ENCODE measurements at places on chromosomes 12 and 14.
A peak's percentile ranks its signal among the peaks of the same experiment; 100 is the strongest.

- no peak for DNase-seq
These were observed 24.9 kb downstream of the RIN3 start for GRCh38 chr14:92538412-92538985.

DNA sequence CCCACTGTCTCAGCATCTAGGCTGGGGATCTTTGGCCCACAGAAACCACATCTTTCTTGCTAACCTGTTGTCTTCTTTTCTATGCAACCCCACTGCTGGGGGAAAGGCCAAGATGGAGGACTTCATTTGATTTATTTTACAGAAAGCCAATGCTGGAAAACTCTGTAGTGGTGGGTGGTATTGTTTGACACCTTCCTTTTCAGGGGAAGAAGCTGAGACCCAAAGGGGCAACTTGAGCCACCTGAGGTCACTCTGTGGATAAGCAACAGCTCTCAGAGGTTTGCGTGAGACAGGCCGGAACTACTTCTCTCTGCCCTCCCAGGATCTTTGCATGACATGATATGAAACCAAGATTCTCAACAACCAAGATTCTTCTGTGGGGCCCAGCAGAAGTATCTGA lies 645.2 kb downstream of the VRK1 start:
- DNase-seq, result no peak

DNA sequence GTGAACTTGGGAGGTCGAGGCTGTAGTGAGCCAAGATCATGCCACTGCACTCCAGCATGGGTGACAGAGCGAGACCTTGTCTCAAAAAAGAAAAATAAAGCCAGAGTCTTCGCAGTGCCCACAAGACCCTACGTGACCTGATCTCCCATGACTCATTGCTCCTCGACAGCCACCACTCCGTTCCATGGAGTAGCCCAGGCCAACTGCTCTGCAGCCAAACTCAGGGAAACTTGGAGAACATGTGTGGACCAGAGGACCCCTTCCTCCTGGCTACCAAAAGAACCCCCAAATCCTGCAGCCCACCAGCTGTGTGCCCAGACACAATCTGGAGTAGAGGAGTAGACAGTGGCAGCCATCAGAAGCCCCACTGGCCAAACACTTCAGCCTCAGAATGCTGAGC lies 32.1 kb upstream of the PPP2R5C start:
- DNase-seq, result no peak

- DNase-seq, result no peak
These were observed 33.0 kb downstream of the RNF34 start for GRCh38 chr12:121432740-121433480.

GRCh38 chr12:12890543-12891079 lies 751 bp upstream of the GPRC5A start:
- no peak for DNase-seq

- no peak for DNase-seq
These were observed 308.8 kb downstream of the SNAPC1 start for GRCh38 chr14:62071039-62071438.

- no peak for DNase-seq
These were observed 5.9 kb downstream of the C12orf75 start for GRCh38 chr12:105336411-105336810.

- DNase-seq, result no peak
These were observed 3.0 kb downstream of the BMAL2 start for GRCh38 chr12:27335364-27336281.

DNA sequence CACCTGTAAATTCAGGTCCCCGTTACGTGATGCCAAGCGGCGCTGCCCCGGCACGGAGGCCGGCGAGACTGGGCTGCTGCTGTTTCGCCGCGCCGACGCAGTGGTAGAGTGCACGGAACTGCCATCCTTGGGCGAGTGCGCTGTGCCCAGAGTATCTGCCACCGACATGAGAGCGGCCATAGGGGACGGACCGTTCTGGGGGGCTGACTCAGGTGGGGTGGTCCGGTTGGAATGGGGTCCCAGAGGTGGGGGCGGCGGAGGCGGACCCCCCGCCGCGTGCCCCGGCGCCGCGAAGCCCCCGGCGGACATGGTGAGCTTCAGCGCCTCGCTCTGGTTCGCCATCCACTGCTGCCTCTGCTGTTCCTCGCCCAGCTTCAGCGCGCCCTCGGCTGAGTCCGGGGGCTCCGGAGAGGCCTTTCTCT lies 2.8 kb downstream of the IRF2BPL start:
- no peak for DNase-seq

DNA sequence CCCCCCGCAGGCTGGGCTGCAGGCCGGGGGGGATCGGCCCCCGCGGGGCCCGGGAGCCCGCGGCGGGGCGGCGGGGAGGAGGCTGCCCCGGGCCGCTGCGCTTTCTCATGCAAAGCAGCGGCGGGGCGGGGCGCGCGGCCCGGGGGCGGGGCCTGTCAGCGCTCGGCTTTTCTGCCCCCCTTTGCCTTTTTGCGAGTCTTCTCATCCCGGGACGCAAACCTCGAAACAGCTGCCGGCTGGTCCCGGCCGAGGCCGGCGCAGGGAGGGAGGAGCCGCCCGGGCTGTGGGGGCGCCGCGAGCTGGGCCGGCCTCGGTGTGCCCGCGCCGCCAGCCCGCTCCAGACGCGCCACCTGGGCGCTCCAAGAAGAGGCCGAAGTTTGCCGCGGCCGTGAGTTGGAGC lies at the start of gene FZD10:
TSS of gene FZD10 (plus strand) at position 198 of the 400 bp plus-strand sequence. CDS start 479 bp downstream, outside the sequence.
- no peak for DNase-seq

DNA sequence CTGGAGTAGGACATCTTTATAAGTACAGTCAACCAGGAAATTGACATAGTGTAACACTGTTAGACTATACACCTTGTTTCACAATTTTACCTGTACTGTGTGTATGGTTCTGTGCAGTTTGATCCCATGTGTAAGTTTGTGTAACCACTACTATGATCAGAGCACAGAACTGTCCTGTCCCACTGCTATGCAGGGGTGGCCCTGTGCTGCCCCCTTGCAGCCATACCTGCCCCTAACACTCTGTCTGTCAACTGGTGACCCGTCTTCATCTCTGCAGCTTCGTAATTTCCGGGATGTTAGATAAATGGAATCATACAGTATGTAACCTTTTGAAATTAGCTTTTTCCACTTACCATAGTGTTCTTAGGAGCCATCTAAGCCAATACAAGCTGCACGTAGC lies 58.7 kb upstream of the RD3L start:
- no peak for DNase-seq

DNA sequence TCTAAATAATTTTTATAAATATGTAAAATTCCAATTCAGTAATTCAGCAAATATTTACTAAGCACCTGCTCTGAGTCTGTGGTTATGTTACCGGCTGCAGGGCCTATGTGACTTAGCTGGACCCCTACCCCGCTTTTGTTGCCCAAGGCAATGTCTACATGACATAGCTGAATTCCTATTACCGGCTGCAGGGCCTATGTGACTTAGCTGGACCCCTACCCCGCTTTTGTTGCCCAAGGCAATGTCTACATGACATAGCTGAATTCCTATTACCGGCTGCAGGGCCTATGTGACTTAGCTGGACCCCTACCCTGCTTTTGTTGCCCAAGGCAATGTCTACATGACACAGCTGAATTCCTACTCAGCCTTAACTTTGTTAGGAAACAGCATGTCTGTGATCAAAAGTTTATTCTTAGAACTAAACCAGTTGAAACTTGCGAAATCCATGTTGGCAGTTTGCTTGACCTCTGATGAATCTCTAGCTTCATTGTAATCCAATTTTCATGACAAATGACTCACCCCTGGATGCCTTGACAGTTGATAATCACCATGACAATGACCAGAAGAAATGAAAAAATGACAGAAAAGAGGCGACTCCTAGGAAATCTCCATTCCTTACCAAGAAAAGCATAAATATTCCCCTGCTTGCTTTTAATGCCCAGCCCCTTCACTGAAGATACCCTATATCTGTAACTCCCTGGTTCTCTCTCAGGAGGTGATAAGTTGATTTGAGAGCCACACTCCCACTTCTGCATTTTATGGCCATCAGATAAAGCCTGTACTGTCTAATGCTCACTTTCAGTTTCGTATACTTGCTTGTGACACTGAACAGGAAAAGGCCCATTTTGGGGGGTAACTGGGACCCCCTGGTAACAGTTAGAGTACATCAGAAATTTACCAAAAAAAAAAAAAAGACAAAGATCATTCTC lies 148.4 kb upstream of the SYT10 start:
- peak; percentile 76 for DNase-seq

DNA sequence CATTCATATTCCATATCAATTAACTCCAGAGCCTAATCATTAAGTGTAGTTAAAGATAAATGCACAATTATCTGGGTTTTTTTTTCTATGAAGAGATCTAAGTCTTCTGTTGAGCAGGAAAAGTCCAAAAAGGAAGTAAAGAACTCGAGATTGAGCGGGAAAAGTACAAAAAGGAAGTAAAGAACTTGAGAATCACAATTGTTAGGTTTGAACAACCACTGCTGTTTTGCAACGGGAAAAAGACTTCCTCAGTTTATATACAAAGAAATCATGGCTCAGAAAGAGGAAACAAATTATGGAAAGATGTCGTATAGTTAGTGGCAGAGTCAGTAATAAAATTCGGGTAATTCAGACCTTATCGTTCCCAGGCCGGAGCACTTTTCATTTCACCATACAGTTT lies 63.3 kb downstream of the PPP1R12A start:
- no peak for DNase-seq

DNA sequence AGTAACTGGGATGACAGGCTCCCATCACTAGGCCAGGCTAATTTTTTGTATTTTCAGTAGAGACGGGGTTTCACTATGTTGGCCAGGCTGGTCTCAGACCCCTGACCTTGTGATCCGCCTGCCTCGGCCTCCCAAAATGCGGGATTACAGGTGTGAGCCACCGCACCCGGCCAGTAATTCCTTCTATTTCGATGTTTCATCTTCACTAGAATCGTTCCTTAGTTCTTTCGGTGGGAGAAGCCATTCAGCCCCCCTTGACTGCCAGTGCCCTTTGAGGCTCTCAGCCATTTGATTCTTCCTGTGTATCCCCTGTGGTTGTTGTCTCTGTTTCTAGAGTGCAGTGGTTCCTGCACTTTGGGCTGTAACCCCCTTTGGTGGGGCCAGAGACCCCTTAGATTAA lies 174.1 kb downstream of the ETV6 start:
- DNase-seq, result no peak

GRCh38 chr14:35879151-35879648 lies 53.1 kb downstream of the BRMS1L start:
- DNase-seq, result no peak

- DNase-seq, result no peak
These were observed 26.9 kb downstream of the GLIPR1L1 start for GRCh38 chr12:75361408-75361807.

- no peak for DNase-seq
These were observed 794.5 kb downstream of the MED13L start for GRCh38 chr12:115482943-115483342.

GRCh38 chr12:6123258-6123657 lies 1.2 kb downstream of the VWF start:
- DNase-seq, result no peak

DNA sequence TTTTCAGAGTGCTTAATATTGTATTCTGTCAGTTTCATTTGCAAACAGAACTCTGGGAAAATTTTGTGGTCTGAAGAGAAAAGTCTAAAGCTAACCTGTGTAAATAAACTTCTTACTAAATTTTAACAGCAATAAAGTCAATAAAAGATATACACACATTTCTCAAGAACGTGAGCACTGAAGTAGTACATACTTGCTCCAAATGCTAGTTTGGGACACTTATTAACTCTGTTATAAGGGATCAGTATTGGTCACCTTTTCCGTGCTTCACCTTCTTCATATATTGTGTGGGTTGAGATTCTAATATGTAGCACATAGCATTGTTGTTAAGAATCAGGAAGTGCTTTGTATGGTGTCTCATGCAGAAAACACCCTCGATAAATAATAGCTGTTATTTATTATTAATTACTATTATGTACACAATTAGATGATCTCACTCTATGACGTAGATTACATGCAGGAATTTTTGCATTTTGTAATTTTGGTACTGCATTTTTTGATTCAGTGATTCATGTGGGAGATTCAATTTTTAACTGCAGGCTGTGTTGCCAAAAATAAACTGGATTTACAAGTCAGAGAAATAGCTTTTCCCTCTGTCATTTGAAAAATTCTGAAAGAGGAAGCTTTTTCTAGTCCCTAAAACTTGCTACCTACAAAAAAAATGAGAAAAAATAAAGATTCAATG lies 300.9 kb downstream of the ACSS3 start:
- no peak for DNase-seq

DNA sequence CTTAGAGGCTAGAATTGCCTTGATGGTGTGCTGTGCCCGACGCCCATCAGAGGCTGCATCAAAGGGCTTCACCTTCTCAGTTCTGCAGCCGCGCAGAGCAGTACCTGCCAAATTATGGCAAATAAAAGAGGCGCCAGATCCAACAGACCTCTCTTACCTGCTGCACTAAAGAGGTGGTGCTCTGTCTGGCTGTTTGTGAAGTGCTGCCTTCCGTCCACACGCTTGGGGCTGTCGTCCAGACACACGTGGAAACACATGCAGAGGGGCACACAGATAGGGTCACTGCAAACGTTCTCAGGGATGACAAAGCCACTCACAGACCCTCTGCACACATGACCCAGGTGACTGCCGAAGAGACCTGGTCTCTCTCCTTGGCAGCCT lies 617.5 kb downstream of the VRK1 start:
- no peak for DNase-seq

DNA sequence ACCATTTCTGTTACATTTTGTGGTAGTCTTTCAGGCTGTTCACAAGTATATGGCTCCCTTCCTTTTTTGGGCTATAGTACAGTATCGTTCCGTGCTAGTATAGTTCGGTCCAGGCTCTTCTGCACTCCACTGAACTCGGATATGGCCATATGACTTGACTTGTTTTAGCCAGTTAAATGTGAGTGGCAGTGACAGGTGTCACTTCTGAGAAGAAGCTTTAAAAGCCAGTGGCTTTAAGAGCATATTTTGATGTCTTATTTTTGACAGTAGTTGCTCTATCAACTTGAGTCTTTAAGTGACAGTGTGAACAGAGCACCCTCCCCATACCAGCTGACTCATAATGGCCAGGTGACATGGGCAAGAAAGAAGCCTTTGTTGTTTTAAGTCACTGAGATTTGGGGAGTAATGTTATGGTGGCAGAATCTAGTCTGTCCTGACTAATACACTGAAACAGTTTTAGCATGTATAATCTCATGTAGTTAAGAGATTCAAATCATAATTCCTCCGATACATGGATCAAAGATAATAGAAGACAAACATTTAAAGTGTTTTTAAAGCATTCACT lies 64.6 kb downstream of the ANO4 start:
- DNase-seq, result no peak

GRCh38 chr12:82973592-82973991 lies 286.9 kb downstream of the TMTC2 start:
- DNase-seq, result no peak

DNA sequence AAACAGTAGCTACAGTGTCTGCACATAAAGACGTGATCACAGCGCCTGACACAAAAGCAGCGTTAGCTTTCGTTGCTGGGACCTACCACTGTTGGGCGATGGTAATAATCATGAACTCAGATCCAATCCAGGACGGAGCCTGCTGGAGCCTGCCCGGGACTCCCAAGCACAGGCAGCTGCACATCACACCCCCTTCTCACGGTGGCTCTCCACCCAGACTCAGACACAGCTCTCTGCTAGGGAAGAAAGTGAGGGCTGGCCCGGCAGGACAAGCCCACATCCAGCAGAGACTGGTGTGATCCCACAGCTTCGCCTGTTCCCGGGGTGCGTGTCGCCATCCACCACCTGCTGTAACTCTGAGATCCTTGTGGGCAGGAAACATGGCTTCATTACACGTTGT lies 49.9 kb upstream of the FOXN3 start:
- DNase-seq, result peak; percentile 39

GRCh38 chr12:93466625-93467350 lies 526 bp upstream of the MRPL42 start:
- DNase-seq, result no peak
